ENCODE measurements at places on chromosomes 2 and 18.

DNA sequence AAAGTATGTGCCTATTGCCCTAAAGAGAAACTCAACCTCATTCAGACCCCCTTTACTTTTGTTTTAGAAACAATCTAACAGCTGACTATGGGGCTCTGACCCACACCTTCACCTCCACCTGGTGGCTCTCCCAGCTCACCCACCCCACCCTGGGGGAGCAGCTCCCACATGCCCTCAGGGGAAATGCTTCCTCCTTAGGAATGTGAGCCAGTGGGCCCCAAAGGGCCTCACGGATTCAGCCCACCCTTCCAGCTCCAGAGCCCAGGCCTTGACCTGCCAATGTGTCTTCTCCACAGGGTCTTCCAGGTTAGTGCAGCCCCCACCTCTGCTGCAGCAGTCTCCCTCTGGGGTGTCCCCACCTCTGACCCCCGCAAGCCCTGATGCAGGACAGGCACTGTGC, 680.1 kb upstream of the RAB6C start:
- DNase-seq, result no peak

GRCh38 chr18:54033052-54033451, 191.4 kb downstream of the MBD2 start:
- DNase-seq, result no peak

DNA sequence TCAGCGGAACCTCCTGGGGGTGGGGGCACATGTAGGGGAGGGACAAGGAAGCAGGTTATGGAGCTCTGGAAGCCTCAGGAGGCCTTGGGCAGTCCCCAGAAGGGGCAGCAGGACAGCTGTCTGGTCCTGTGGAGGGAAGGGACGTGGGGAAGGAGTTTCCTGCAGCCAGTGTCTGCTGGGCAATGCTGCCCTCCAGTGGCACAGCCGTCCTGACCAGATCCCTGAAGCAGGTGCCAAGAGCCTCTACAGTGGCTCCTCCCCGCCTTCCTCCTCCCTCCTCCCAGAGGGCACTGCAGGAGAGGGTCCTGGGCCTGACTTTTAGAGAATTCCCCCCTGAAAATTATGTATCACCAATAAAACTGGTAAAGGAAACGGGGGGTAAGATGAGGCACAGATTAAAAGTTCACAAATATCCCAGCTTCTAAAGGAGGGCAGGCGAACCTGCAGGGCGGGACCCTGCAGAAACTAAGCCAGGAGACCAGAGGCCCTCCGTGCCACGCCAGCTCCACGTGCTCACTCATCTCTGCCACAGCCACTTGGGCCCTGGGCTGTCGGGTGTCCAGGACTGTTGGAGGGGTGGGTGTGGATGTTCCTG, 258.5 kb downstream of the TWIST2 start:
- DNase-seq, result peak; percentile 3

DNA sequence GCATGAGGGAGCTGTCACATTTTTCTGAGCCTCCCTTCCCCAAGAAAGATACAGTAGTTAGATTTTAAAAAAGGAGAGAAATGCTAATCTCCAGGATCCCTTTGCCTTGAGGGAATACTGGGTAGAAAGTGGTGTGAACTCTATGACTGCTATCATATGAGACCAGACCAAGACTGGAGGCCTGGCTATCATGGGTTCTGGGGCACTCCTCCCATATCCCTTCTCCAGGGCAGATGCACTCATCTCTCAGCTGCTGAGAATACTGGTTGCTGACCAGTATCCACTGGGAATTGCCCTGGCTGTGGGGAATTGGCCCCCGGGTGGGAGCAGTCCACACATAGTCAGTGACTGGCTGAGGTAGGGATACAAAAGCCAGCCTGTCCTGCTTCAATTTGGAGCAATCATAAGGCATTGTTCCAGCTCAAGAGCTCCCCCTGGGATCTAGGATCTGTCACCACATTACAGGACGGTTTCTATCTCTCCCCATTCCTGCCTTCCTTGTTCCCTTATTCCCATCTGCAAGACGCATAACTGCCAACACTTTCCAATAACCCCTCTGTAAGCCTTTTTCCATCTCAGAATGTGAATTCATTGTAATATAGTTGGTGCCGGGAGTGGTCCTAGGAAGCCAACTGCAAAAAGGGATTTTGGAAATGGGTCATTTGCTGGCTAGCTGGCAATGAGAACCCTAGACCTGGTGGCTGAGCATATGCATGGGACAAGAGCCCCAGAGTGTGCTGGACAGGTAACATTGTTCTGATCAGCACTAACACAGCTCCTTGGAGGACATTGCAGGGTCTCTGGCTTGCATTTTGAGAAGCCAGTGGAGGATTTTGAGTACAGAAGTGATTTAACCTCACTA, 35.4 kb upstream of the REEP1 start:
- DNase-seq, result no peak

DNA sequence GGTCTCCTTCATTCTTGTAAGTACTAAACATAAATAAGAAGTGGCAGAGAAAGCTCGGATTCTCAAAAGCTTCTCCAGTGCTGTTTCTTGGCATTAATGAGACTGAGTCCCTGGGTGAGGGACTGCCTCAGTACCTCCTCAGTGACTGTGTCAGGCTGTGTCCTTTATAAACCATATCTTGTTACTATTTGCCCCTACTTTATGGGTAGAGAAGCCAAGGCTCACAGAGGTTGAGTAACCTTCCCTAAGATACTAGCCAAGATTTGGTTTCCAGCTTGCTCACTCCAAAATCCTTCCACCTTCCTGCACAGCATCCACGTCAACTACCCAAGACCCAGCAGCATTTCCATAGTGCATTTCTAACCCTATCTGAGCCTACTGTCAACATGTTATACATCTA, 55.6 kb downstream of the THUMPD2 start:
- no peak for DNase-seq

DNA sequence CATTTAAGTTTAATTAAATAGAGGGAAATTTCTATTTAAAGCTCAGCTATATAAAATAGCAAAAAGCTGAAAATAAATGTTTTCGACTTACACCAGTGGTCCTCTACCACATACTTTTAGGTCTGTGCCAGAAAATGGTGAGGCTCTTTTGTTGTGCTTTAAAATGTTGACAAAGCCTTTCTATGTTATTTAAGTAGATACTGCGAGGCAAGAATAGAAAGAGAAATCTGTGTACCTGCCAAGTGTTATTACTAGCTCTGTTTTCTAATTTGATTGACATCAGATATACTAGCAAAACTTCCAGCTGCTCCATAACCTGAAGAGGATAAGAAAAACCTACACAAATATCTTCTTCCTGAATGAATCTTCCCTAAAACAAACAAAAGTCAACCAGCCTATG, 53.6 kb downstream of the LPIN2 start:
- DNase-seq, result no peak

DNA sequence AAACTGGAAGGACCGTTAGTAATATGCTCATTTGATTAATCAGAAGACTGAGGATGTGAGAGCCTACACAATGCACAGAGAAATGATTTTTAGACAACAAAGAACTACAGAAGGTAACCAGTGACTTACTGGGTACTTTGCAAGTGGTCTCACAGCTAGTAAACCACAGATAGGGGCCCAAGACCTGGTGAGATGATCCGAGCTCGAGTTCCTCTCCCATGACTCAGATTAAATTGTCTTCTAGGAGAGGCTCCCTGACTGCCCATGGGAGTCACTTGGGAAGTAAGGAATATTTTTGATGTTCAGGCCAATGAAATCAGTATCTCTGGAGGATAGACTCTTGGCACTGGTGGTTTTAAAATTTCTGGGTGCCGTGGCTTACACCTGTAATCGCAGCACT, 220.2 kb downstream of the CLIP4 start:
- DNase-seq, result no peak

DNA sequence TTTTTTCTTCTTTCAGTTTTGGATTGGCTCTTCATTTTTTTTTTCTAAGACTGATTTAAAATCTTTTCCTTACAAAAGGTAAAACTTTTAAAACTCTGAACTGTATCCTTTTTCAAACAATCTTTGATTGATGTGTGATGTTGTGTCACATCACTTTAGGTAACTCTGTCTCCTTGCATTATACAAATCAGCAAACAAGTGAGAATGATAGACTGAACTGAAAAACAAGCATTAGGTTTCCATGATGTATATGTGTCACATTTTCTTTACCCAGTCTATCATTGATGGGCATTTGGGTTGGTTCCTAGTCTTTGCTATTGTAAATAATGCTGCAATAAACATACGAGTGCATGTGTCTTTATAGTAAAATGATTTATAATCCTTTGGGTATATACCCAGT, 655.7 kb downstream of the LRRTM4 start:
- DNase-seq, result no peak

- no peak for DNase-seq
Measured at GRCh38 chr2:226524381-226524843, 275.2 kb downstream of the IRS1 start.

- DNase-seq, result no peak
Measured at GRCh38 chr2:10139536-10139935, 17.0 kb downstream of the RRM2 start.

GRCh38 chr2:148530350-148530749, 114.2 kb upstream of the EPC2 start:
- DNase-seq, result no peak

- DNase-seq, result no peak
Measured at GRCh38 chr2:232058931-232059330, 97.4 kb downstream of the DIS3L2 start.

GRCh38 chr2:98519156-98519555, 74.5 kb downstream of the INPP4A start:
- no peak for DNase-seq

Data from NCI-H1930 (cell line).